ENCODE measurements at places on chromosomes 2 and 18. TPM values are rescaled to one million over a fixed set of nuclear protein-coding genes. Genes with fewer than 3 reads are reported as not detected.
A peak's percentile ranks its signal among the peaks of the same experiment; 100 is the strongest.

Gene LONRF2
- 0.10 TPM for total RNA-seq

Gene TSPYL6
- not detected for total RNA-seq

- DNase-seq, result no peak
Measured at GRCh38 chr2:25853038-25853638, 25.1 kb downstream of the ASXL2 start.

GRCh38 chr2:225354281-225354774 is 45.2 kb upstream of the NYAP2 start:
- DNase-seq, result peak; percentile 90

GRCh38 chr18:75341267-75341666 is 86.2 kb downstream of the SMIM21 start:
- peak; percentile 27 for DNase-seq

GRCh38 chr2:2573658-2574293 is 242.7 kb upstream of the MYT1L start:
- no peak for DNase-seq

Gene GRB14
- not detected for total RNA-seq

DNA sequence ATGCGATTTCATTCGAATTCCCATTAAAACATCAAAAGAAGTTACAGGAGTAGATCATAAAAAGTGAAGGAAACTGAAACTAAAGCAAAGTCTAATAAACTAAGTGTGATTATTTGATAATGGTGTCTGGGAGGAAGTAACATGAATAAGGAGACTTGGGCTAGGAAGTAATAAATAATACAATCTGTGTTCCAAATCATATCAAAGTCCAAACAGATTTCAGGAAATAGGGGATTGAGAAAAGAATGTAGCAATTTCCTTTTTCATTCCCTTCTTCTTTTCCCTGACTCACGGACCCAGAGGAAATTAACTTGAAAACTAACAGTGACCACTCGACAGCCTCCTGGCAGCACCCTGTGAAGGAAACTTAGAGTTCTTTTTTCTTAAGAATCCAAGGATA is 758.4 kb upstream of the GCFC2 start:
- no peak for DNase-seq

DNA sequence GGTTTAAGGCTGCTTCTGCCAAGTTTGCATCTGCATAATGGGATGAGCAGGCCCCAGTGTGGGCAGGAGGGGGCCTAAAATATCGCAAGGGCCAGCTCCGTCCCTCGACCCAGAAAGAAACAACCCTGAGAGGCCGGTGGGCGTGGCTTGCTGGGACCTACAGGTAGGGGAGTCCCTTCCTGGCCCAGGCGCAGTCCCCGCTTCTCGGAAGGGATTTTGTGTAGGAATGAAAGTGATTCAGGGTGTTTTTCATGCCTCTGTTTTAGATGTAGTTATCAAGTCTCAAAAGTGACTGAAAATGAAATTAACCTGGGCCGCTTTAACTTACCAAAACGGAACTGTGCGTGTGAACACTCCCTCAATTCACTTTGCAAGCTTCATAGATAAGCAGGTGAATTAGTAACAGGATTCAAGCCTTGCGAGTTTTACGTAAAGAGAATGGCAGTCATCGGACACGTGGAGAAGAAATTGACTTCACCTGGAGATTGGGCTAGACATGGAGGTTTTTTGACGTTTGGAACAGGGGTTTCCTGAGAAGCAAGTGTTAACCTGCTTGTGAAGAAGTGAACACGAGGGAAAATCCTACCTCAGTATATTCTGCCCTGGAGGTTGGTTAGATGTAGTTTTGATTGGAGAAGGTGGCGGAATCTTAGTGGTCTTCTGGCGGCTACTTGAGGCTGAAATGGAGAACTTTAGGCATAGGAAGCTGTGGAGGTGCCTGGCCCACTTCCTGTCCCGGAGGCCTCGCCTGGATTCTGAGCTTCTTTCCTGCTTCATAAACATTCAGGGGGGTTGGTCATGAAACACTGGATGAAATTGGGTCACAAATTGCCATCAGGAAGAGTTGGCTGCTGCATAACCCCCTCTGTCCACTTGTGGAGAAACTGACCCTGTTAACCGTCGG is 1.7 kb downstream of the NCK2 start:
- DNase-seq, result no peak

Gene IL1B
- 2.6 TPM for total RNA-seq

DNA sequence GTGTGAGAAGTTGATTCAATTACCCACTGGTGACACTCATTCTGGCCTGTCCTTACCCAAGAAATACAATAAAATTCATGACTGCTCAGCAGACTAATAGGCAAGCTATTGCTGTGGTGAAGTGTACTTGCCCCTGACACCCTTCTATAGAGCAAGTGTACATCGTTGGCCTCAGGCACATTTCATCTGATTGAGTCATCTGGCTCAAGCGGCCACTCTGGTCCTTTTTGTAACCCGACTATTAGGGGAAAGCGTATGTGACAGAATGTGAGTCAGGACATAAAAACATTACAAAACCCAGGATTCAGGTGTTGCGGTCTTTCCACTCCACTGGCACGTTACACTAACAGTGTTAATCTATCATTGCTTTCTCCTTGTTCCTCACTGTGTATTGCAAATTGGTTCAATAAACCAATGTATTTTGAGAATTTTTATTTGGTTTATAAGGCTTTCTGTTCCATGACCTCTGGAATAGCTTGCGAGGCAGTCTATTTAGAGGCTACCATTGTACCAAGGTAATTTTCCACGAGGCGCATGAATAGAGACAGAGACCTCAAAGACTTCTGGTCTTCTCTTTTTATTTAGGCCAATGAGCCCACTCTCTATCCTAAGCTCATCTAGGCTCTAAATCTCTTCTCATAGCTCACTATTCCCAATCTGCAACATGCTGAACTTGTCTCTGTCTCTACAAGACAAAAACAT is 10.2 kb upstream of the TTC32 start:
- peak; percentile 99 for DNase-seq

Gene ELOA2
- not detected for total RNA-seq

Gene HOXD10
- total RNA-seq, result 9.3 TPM

DNA sequence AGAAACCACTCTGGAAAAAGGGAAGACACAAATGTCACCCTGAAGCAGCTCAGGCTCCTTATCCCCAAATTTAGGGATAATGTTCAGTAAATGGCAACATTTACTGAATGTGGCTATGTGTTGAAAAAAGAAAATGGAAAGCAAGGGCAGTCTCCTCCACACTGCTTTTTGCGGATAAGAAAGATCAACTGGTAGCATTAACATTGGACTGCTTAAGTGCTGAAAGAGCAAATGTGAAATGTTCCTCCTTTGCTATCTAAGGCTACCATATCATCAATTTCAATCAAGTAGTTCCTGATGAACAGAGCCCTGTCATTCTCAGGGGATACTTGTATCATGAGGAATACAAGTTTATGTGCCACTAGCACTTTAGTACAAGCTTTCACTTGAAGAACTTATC is 12.5 kb downstream of the FBXO11 start:
- no peak for DNase-seq

Gene UNC80
- total RNA-seq, result not detected

DNA sequence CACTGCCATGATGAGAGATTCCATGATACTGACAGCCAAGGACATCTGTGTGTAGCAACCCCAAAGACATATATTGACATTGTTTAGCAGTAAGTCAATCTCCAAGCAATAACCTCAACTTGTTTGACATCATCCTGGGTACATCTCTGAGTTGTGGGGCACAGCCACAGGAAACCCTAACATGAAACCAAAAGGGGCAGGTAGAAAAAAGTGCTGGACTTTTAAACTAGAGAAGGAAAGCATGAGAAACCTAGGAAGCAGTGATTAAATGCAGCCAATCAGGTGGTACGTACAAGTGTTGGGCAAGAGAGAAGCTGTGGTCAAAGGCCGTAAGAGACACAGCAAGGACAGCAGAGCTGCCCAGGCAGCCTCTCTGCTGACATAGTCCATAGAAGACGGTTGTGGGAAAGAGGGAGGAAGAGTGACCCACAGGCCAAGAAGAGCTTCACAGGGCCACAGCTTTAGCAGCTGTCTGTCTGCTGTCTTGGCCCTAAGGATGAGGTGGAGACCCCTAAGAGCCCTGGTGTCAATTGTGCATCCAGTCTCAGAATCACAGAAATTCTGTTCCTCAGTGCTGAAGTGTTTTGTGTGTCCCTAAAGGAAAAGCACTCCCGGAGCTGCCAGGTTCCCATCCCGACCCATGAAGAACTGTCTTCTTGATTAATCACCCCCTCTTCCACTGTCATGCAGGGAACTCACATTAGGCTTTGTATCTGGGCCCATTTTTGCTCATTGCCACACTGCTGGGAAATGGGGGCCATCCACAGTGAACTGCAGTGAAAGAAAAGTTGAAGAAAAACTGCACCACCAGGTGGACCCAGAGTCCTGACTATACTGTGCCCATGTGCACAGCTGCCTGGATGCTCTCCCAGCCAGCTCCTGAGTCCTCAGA is 25.4 kb upstream of the CHN1 start:
- peak; percentile 52 for DNase-seq

Gene PGAP1
- total RNA-seq, result 3.1 TPM

DNA sequence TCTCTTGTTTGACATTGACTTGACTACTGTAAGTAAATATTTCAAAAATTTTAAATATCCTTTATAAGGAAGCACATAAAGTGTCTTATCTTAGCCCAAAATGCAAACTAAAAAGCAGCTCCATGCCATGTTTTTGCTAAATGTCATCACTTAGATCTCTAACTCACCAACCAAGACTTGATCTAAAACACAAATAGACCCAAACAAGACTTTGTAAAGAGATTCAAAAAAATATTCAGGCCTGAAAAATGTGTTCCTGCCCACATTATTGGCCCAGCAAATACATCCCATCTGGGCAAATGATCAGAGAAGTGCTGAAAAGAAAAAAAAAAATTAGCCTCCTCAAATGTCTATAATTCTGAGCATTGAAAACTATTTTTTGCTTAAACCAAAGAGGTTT is 187.6 kb downstream of the MREG start:
- no peak for DNase-seq

Gene LIPG
- 66.5 TPM for total RNA-seq

Gene PAX3
- 14.6 TPM for total RNA-seq

Gene NEU2
- total RNA-seq, result not detected

Gene KLHL29
- 0.67 TPM for total RNA-seq

Gene ANKRD30BL
- not detected for total RNA-seq

DNA sequence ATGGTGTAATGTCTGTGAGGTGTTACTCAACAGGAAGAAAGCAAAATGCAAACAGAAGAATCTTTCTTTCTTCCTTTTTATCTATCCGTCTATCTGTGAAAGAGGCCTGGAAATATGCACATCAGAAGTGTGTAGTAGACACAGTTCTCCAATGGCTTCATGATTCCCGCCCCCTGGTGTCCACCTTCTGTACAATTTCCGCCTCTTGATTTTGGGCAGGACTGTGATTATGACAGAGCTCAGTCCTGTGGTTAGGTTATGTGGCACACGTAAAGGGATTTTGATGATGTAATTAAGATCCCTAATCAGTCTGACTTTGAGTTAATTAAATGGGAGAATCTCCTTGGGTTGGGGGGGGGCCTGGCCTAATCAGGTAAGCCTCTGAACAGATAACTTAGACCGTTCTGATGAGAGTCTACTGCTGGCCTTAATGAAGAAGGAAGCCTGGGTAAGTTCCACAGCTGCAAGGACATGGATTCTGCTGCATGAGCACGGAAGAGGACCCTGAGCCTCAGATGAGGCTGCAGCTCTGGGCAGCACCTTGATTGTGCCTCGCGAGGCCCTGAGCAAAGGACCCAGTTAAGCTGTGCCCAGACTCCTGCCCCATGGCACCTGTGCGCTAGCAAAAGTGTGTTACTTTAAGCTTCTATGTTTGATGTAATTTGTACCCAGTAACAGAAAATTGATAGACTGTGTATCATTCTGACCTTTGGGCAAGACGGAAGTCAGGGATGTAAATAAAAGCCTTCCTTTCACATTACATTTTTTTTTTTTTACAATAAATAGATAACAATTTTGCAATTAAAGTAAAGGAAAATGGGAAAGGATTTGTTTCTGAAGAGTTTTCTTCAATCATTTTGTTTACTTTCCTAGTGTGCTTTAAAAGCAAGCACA is 11.3 kb upstream of the KCNF1 start:
- DNase-seq, result peak; percentile 36

Gene ATRAID
- 404 TPM for total RNA-seq

DNA sequence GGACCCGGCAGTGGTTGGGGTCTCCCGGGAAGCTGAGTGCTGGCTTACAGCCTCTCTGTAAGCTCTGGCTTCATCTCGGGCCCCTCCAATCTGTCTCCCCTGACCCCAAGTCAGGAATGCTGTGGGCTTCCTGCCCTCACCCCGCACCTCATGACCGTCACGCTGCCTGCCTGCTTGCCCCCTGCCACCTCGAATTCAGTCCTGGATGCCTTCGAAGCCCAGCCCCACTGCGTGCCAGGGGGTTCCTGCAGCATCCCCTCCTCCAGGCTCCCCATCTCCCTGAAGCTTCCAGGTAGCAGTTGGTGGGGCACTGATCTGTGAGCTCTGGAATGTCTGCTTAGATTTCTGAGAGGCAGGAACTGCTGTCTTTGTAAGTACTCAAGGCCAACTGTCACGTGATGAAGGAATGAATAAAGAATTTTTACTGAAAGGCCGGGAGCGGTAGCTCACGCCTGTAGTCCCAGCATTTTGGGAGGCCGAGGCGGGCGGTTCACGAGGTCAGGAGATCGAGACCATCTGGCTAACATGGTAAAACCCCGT is 6.5 kb downstream of the CLHC1 start:
- no peak for DNase-seq

DNA sequence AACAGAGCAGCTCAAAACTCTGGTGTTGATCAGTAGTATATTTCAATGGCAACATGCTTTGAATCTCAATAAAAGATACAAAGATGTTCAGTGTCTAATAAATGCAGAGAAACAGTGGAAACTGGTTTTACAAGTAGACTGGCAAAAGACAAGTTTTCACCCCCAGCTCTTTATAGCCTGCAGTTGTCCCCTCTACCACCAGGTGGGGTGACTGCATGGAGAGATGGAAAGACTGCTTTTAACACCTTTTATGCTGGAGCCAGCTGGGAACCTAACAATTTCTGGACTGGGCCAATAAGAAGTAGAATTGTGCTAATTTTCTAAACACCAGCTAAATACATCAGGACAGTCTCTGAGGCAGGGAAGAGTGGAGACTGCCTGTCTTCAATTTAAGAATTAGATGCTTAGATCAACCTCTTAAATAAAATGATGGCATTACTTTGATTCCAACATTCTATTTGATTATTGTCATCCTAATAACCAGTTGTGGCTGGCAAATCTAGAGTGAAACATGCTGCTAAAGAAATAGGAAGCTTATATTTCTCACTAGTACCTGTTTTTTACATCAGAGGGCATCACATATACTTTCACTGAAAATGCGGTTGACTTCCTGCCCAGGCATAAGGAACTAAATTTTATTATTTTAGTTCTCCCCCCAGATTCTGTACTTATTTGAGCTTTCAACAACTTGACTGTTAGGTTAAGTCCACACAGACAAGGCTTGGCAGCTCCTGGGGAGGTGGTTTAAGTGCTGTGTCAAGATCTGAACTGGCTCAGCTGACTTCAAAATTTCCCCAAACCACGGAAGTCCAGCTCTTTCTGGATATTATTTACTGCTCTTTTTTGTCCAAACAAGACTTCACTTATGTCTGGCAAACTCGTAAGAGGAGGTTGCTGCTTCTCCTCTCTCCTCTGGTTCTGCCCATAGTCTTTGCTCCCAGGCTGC is 140.5 kb downstream of the TPGS2 start:
- peak; percentile 65 for DNase-seq

GRCh38 chr2:30796699-30797098 is 10.5 kb downstream of the CAPN13 start:
- no peak for DNase-seq

GRCh38 chr2:207849443-207849842 is 79.7 kb upstream of the FZD5 start:
- DNase-seq, result no peak

Gene TET3
- total RNA-seq, result 4.4 TPM

- no peak for DNase-seq
Measured at GRCh38 chr2:107111623-107112022, 225.7 kb upstream of the ST6GAL2 start.

- DNase-seq, result no peak
Measured at GRCh38 chr2:127763776-127764175, 47.2 kb downstream of the WDR33 start.

All from M059J (cell line).